Stimulated activated CD4-positive, alpha-beta T cell treated with anti-CD3 and anti-CD28 coated beads, TNF-alpha, amount 100 ng/mL, for 1 hour (primary cell): ENCODE measurements at places on chromosomes 5 and 9.

DNA sequence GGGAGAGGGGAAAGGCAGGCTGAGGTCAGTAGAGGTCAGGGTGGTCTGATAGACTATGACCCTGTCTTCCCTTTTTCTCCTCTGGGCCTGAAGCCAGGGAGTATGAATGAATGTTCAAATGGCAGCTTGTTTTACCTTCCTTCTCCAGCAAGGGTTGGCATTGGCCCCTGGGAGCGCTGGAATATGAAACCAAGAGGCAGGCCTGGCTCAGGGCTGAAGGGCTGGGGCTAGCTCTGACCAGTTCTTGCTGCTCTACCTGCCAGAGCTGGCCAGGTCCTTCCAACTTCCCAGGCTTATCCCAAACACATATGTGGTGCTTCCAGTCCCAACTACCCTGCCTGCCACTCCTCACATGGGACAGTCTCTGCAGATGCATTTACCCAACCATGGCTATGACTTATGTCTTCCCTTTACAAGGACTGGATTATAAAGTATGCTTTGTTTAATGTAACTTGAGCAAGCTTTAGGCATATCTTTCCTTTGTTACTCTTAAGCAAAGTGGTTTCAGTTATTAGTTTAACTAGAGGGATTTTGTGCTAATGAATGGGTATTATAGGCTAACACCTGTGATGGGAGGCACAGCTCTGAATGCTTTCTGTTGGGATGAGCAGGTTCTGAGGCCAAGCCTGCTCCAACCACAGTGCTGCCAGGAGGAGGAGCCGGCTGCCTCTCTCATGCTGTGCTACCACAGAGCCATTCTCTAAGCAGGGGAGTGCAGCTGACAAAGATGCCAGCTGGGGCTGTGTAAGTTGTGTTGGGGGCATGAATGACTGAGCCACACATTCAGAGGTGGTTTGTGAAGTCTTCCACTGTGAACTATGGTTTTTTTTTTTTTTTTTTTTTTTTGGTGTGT is 6.1 kb downstream of the CCNI2 start:
- no peak for DNase-seq

DNA sequence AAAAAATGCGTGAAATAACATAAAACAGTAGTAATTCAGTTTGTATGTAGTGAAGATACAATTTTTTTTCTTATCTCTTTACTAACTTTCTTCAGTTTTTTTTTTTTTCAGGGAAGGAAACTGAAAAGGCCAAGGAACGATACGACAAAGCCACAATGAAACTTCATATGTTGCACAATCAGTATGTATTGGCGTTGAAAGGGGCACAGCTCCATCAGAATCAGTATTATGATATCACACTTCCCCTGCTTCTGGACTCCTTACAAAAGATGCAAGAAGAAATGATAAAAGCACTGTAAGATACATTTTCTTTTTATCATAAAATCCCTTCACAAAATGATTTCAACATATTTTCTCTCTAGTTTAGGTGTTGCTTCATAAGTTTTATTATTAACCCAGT is 120.0 kb downstream of the FER start:
- DNase-seq = no peak

DNA sequence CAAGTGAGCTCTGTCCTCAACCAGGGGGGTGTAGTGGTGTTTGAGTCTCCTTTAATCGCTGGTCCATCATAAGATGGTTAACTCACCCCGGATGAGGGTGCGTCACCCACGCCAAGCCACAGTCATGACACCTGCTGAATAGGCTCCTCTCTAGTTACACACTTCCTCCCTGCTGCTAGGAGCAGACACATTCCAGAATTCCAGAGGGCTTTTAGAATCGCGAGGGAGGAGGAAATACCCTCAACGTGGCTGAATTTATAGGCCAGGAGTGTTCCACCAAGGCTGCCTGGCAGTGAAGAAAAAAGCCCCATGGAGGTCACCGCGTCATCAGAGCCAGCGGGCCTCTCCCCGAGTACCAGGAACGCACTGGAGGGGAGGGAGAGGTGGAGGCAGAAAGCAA is 5.1 kb downstream of the GLRX start:
- no peak for DNase-seq

DNA sequence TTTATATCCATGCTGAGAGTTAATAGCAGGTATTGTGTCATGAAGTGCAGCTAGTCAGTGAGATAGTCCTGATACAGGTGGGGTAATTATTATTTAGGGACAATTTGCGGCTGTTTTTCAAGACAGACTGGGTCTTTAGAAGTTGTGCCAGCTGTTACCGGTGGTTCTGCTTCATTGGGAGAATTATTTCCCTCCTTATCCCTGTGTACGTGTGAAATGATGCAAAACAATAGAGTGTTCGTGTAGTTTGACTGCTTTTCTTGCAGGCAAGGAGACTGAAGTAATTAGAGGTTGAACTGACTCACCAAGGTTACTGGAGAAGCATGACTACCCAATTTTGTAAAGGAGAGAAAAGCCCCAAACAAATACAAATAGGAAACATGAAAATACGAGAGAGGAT is 101.7 kb downstream of the ARRDC3 start:
- DNase-seq = no peak

- DNase-seq = no peak
These were observed 281.7 kb downstream of the TMEM38B start for GRCh38 chr9:105975886-105976645.

DNA sequence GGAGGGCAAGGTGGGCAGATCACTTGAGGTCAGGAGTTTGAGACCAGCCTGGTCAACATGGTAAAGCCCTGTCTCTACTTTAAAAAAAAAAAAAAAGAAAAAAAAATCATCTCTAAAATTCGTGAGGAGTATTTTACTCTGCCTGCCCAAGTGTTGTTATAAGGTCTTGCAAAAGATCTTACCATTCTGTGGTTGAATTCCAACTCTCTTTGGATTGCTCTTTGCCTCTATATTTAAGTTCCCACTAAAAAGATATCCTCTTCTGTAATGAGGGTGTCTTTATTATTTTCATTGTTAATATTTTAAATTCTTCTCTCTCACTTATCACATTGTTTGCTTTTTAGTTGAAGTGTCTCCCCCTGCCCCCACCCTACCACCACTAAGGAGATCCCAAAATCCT is 33.4 kb downstream of the CREBRF start:
- DNase-seq = no peak
